Cardiac fibroblast (primary cell): ENCODE measurements at places on chromosomes 13 and 19.

DNA sequence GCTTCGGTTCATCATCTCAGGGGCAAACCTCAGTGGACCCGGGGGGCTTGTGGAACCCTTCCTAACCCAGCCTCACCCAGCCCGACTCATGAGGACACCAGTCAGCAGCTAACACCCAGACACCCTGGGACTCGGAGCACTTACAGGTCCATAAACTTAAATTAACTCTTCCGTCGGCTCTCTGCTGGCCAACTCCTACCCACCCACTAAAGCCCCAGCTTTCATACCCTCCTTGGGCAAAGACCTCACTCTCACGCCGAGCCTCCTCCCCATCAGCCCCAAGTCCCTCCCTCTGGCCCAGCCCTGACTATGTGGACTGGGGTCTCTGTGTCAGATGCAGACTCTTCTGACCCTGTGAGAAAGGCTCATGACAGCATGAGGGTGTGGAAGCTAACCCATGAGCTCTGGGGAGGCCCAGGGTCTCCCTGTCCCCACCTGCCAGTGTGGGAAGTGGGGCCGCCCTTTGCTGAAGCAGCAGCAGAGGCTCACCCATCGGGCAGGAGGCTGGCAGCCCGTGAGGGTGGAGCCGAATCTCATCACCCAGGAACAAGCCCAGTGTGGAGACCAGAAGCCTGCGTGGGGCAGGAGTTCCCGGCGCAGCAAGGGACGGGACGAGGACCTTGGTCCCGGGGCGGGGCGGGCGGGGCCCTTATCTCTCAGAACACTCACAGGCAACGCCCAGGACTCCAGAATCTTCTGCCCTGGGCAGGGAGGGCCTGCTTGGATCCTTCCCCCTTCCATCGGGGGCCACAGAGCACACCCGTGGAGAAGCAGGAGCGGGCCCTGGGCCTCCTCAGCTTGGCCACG is 19.8 kb downstream of the TCF3 start:
- no peak for DNase-seq

GRCh38 chr19:50280074-50280473 is 49.1 kb downstream of the KCNC3 start:
- no peak for DNase-seq

- peak; percentile 72 for DNase-seq
Measured at GRCh38 chr19:575527-576506, 3.4 kb downstream of the BSG start.

DNA sequence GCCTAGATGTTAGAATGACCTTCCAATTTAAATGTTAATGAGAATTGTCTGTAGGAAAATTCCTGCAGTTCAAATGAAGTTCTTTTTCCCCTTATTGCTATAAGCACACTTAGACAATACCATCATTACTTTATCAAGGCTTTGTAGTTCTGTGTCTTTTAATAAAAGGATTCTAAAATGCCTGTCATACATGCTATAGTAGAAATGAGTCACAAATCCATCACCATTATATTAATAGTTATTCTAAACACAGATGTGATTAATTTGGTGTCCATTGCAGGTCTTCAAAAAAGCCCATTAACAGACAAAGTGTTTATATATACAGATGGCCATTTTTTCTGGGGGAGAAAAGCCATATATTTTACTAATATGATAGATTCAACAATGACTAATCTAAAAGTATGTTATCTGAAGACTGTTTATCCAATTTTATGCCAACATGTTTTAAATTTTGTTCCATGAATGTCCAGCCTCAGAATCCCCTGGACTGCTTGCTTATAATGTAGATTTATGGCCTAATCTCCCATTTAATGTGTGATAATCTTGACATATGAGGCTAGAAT is 1678.3 kb upstream of the PCDH20 start:
- DNase-seq: no peak

- DNase-seq: no peak
Measured at GRCh38 chr19:16915135-16915534, 26.3 kb downstream of the F2RL3 start.

DNA sequence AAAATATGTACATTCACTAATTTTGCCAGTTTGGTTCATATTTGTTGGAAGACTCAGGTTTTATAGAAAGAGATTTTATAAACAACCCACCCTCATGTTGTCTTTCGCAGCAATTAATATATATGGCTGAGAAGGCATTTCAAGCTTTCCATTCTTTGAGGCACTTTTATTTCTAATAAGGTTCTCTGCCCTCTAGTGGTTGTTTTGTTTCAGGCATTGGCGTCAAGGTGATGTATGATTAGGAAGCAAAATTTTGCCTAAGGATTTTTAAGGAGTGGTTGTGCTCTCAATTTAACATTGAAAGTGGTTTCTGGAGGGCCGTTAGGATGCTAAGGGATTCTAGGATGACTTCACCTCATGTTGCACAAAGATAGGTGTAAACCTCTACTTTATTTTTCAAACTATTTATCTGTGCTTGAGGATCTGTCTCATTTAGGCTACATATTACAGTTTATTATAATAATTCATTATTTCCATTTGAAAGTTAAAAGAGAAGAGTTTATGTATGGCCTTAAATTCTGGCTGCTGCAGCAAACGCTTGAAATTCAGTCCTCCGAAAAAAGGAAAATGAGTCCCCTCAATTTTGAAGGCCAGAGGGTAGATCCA is 35.9 kb downstream of the OXGR1 start:
- peak; percentile 68 for DNase-seq

DNA sequence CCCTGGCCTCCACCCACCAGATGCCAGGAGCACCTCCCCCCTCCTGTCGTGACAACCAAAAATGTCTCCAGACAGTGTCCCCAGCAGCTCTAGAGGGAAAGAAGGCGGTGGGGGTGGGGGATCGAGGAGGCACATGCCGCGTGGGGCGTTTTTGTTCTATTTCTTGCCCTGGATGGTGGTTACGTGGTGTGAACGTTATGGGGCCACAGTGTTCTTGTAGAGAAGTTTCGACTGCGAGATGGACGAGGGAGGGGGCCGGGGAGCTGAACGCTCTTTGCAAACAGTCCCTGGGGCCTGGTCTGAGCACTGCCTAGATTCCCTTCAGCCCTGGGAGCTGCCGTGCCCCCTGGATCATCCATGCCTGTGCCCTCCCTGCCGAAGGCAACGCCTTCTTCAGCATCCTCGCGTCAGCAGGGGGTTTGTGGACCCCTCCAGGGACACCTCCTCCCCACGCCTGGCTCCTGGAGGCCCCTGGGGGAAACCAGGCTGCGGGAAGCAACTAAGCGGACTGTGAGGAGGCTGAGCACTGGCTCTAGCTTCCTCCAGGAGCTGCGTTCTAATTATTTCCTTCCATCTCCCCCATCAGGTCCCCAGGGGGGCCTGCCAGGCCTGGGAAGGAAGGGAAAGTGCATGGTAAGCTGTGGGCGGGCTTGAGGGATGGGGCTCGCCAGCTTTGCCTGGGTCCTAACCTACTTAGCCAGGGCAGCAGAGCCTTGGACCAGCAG is 131.5 kb downstream of the IER2 start:
- no peak for DNase-seq

DNA sequence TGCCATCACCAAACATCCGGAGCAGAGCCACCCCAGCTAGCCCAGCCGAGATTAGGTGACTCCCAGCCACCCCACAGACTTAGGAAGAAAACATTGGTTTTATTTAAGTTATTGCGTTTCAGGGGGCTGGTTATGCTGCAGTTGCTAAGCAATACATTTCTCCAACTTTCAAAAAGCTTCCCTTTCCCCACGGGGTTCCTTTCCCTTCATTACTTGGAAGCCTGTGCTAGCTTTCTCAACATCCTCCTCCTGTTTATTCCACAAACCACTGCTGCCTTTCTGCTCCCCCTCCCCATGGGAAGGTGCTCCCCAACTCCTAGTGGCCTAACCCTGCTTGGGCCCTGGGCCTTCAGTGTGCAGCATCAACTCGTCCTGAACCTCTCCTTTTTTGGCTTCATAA is 52.6 kb downstream of the CDADC1 start:
- DNase-seq: no peak

DNA sequence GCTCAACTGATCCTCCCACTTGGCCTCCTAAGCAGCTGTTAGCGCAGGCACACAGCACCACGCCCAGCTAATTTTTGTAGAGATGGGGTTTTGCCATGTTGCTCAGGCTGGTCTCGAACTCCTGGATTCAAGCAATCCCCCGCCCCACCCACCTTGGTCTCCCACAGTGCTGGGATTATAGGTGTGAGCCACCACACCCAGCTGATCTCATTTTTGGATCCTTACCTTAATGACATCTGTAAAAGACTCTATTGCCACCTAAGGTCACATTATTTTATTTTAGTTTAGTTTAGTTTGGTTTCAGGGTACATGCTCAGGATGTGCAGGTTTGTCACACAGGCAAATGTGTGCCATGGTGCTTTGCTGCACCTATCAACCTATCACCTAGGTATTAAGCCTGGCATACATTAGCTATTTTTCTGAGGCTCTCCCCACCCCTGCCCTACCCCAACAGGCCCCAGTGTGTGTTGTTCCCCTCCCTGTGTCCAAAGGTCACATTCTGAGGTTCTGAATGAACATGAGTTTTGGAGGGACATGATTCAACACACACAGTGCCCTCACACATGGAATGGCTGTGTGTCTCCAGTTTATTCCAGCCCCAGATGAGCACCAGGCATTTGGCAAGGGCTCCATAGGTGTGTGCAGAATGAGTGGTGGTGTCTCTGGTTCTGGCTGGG is 1.3 kb downstream of the OR10H5 start:
- DNase-seq: no peak

DNA sequence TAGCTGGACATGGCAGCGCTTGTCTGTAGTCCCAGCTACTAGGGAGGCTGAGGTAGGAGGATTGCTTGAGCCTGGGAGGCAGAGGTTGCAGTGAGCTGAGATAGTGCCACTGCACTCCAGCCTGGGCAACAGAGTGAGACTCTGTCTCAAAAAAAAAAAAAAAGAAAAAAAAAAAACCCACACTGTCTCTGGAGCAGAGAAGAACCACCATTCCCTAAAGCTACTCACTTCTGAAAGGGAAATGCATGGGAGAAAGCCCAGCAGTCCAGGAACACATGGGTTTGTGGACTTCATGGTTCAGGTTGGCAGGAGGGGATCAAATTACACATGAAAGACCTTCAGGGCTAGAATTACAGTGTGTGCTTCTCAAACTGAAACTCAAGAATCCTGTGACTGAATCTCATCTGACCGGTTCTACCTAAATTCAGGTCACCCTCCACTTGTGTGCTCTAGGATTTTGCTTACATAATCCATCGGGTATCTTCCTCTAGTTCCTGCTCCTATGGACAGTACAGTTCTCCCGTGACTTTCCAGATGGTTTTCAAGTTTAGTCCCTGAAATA is 30.2 kb upstream of the CPB2 start:
- DNase-seq: no peak

GRCh38 chr19:12782174-12782423 is 6.7 kb upstream of the HOOK2 start:
- no peak for DNase-seq

- no peak for DNase-seq
Measured at GRCh38 chr13:99332456-99332855, 25.3 kb upstream of the GPR183 start.

DNA sequence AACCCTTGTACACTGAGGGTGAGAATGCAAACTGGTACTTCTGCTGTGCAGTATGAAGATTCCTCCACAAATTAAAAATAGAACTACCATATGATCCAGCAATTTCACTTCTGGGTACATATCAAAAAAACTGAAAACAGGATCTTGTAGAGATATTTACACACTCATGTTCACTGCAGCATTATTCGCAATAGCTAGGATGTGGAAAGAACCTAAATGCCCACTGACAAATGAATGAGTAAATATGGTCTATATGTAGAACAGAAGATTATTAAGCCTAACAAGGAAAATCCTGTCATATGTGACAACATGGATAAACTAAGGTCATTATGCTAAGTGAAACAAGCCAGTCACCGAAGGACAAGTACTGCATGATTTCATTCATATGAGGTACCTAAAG is 304.7 kb downstream of the ENOX1 start:
- DNase-seq: no peak

DNA sequence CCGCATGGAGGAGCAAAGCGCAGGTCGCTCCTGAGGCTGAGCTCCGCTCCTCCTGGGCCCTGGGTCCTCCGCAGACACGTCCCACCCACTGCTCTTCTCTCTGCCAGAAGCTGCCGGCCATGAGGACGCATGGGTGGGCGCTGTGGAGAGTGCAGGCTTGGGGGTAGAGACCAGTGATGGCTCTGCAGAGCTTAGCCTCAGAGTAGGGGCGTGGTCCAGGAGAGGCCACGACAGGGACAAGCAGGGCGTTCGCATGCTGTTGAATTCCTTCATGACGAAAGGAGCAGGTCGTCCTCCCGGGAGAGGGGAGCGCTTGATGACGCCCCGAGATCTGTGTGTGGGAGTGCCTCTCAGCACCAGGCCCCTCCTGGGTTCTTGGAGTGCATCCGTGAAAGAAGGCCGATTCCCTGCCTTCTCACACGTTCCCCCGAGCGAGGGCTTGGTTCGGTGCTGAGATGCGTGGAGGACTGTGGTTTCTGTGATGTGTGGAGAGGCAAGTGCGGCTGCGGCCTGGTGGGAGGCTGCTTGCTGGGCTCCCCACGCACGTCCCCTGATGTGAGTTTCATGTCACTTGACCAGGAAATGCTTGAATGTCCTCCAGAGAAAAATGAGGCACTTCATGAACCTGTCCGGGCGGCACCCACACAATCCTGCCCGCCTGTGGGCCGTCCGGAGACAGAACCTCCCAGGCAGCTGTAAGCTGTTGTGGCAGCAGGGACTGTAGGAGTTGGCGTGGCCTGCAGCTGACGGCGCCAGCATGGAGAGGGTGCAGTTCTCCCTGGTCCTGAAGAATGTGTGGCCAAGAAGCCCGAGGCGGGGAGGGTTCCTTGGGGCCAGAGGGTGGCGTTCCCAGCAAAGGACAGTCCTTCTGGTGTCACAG is 4.5 kb downstream of the SF3A2 start:
- DNase-seq: no peak

DNA sequence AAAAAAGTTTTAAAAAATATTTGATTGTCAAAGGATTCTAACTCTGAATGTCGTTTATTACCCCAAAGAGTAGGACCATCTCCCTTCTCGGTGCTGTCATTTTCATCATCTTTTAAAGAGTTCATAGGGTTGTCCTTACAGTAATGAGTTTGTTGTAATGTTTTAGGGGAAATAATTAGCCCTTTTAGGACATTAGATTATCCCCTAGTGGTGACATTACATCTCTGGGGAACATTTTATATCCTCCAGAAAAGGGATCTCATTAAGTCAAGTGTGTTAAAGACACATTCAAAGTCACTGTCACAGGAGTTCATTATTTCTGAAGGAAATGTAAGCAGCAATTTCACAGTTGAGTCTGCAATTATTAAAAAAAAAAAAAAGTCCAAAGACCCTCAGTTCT is 99.3 kb upstream of the GJB6 start:
- DNase-seq: no peak

DNA sequence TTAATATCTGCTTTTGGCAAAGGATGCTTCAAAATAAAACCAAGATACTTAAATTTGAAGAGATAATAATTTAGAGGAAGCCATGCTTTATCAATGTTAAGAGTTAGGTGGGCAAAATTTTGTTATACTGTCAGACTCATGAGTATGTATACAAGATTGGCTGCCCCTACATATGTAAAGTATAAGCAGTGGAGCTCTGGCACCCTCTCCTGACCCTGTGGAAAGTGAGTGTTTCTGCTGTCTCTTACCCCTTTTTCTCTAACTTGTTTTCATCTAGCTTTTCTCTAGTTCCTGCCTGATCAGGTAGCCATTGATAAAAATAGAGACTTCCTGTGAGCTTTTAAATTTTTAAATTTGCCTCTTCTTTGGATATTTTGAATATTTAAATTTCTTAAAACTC is 710.9 kb upstream of the SPRY2 start:
- DNase-seq: peak; percentile 18

- DNase-seq: no peak
Measured at GRCh38 chr19:5339950-5340636, 519 bp downstream of the PTPRS start.
